ENCODE measurements at places on chromosomes 16 and 17. TPM values are rescaled to one million over a fixed set of nuclear protein-coding genes. Genes with fewer than 3 reads are reported as not detected.

Gene HOXB1
- polyA plus RNA-seq: not detected

Gene LLGL1
- polyA plus RNA-seq: 0.40 TPM

Gene G6PC1
- not detected for polyA plus RNA-seq

Gene UTS2R
- polyA plus RNA-seq: not detected

Gene ARL5C
- polyA plus RNA-seq: not detected

Gene KRTAP9-8
- polyA plus RNA-seq: not detected

Gene NATD1
- 0.45 TPM for polyA plus RNA-seq

Gene TSNAXIP1
- not detected for polyA plus RNA-seq

Gene GRAPL
- 10.1 TPM for polyA plus RNA-seq

Gene STUB1
- 137 TPM for polyA plus RNA-seq

Gene RBFOX1
- polyA plus RNA-seq: not detected

Gene BIRC5
- 0.25 TPM for polyA plus RNA-seq

Gene ACAP1
- 251 TPM for polyA plus RNA-seq

Gene FSCN2
- polyA plus RNA-seq: 0.83 TPM

Gene TMC8
- polyA plus RNA-seq: 97.5 TPM

Gene GAS2L2
- not detected for polyA plus RNA-seq

Gene PMP22
- not detected for polyA plus RNA-seq

Gene GUCY2D
- 0.18 TPM for polyA plus RNA-seq

Gene METTL23
- 121 TPM for polyA plus RNA-seq

Gene TBC1D3
- polyA plus RNA-seq: not detected
